ENCODE measurements at places on chromosomes 3 and 15.
A peak's percentile ranks its signal among the peaks of the same experiment; 100 is the strongest.

DNA sequence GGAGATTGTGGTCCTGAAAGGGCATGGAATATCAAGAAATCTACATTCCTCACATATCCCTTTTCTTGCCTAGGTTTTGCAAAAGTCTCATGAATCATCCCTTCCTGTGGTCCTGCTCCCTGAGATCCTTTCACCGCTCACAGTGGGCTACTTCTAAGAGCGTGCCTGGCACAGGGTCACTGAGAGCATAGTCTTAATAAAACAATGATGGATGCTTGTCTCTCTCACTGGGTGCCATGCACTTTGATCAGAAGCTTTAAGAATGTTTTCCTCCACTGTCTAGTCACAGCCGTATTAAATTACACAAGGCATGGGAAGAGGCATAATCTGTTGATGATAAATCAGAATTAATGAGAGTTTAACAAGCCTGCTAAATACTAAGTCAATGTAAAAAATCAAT is 269.7 kb upstream of the ATP10A start:
- H3K4me3 ChIP-seq: no peak overlapping the region
- no peaks in the 10 kb centered on the region for H3K4me1 ChIP-seq
- no peak overlapping the region for H3K27ac ChIP-seq
- H3K36me3 ChIP-seq: no peaks in the 10 kb centered on the region

DNA sequence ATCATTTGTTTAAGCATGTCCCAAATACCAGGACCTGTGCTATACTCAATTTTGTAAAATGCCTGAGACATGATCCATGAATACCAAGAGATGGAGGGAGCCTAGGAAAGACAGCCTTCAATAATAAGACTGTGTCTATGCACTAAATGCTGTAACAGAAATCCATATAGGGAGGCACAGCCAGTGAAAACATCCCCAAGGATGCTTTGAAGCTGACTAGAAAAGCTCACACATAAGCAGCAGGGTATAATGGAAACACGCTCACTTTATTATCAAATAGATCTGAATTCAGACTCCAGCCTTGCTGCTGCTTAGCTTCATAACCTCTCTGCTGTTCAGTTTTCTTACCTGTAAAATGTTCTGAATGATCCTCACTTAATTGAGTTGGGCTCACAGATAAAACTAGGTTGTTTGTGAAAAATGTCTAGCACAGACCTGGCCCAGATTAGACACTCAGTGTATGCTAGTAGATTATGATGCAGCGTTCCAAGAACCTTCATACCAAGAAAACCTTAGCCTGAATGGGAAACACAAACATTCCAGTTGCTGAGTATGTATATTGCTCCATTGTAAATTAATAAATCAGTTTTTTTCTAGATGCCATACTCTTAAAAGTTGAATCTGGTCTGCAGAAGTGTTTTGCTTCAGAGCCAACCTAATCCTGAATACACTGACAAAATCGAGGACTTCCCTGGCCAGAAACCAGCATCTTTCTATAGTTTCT is 3.8 kb upstream of the LARP6 start:
- no peak overlapping the region for H3K4me3 ChIP-seq
- DNase-seq: peak; percentile 36
- H3K4me1 ChIP-seq: peaks cover 7% of the 10 kb centered on the region
- no peaks in the 10 kb centered on the region for H3K36me3 ChIP-seq

GRCh38 chr15:78709263-78709882 is 68.4 kb upstream of the CHRNB4 start:
- H3K27me3 ChIP-seq: no peaks in the 10 kb centered on the region
- H3K27ac ChIP-seq: no peak overlapping the region
- no peaks in the 10 kb centered on the region for H3K36me3 ChIP-seq
- H3K4me1 ChIP-seq: no peaks in the 10 kb centered on the region
- DNase-seq: peak; percentile 49

DNA sequence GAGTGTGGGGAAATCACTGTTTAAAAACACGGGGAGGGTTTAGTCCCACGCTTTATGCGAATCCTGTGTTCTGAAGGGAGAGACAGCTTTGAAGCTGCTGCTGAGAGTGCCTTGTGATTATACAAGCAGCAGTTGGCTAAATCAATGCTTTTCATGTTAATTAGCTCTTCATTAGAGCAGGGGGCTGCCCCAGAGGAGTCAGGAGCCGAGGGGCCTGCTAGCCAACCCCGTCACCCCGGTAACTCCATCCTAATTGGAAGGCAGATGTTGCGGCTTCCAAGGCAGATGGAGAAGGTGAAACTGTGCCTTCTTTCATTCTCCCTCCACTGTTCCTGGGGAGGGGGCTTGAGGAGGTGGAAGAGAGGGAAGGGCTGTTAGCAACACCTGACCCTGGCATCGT is 92.4 kb upstream of the ANKRD34C start:
- no peaks in the 10 kb centered on the region for H3K36me3 ChIP-seq
- H3K27me3 ChIP-seq: no peaks in the 10 kb centered on the region
- peaks cover 17% of the 10 kb centered on the region for H3K4me1 ChIP-seq
- H3K4me3 ChIP-seq: no peak overlapping the region
- DNase-seq: no peak

DNA sequence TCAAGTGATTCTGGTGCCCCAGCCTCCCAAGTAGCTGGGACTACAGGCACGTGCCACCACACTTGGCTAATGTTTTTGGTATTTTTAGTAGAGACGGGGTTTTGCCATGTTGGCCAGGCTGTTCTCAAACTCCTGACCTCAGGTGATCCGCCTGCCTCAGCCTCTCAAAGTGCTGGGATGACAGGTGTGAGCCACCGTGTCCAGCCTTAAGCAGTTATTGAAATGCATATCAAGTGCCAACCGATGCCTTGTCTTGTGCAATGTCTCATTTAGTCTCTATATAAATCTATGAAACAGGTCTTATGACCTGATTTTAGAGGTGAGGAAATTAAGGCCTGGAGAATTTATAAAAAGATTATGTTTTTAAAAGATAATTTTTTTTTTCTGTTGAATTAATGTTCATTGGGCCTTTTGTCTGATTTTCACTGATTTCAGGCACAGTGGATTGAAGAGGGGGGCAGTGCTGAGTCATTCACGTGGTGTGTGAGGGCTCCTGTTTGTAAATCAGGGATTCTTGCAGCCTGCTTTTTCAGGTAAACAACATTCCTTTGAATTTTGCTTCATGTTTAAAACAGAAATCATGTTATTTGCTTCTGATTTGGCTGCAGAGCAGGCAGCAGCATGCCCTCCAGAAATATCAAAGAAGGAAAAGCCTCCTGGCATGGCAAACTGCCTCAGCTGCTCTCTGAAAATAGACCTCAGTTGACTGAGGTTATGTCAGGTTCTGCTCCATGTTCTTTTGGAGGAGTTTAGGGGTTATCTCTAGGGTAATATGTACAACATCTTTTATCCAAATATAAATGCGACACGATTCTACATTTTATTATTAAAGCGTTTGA is 407.0 kb upstream of the RGMA start:
- H3K27ac ChIP-seq: no peak overlapping the region
- DNase-seq: no peak
- H3K4me1 ChIP-seq: no peaks in the 10 kb centered on the region
- H3K4me3 ChIP-seq: no peak overlapping the region
- H3K27me3 ChIP-seq: no peaks in the 10 kb centered on the region

DNA sequence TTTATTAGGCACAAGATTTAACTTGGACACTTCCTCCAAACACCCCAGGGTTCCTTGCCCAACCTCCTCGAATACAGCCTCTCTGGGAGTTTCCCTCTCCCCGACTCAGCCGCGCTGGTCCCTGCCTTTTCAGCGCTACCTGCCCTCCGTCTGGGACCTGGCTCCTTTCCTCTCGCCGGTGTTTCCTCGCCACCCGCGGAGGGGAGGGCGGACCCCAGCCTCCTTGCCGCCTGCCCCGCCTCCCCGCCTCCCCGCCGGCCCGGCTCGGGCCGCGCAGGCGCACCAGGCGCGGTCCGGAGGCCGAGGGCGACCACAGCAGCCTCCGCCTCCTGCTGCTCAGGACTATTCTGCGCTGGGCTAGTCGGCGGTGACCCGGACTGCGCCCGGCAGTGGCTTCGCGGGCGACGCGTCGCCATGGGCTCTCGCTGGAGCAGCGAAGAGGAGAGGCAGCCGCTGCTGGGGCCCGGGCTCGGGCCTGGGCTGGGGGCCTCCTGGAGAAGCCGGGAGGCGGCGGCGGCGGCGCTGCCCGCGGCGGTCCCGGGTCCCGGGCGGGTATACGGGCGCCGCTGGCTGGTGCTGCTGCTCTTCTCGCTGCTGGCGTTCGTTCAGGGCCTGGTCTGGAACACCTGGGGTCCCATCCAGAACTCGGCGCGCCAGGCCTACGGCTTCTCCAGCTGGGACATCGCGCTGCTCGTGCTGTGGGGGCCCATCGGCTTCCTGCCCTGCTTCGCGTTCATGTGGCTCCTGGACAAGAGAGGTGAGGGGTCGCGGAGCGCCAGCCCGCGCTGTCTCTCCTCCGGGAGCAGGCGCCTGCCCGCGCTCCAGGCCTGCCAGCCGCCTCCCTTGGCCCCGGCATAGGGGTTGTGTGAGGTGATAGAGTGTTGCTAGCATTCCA is at the start of gene SLC49A4:
TSS of gene SLC49A4 (plus strand) at position 291 of the 895 bp plus-strand sequence. CDS start at position 415, 124 bp downstream.
- DNase-seq: peak; percentile 88
- peak within 1 kb of the TSS; percentile 87 for H3K27ac ChIP-seq
- no peaks in the 10 kb centered on the region for H3K36me3 ChIP-seq
- H3K4me1 ChIP-seq: no peaks in the 10 kb centered on the region
- peak within 1 kb of the TSS; percentile 48 for H3K4me3 ChIP-seq
- H3K27me3 ChIP-seq: peaks cover 11% of the 10 kb centered on the region

DNA sequence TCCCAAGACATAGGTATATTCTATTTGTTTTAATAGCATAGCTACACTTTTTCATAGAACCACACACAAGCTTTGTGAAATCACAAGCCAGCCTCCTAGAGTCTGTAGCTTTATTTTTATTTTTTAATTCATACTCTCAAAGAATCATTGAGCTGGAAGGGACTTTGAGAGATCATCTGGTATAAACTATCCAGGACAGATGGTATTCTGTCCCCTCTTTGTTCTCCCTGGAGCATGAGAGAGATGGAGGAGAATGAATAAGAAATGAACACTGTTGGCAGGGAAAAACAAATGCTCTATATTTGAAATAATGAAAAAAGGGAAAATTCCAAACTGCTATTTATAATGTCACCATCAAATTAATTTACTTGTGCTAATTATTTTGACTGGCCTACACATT is 338.7 kb upstream of the IL12A start:
- no peak overlapping the region for H3K4me3 ChIP-seq
- peaks cover 28% of the 10 kb centered on the region for H3K4me1 ChIP-seq
- DNase-seq: no peak
- H3K27me3 ChIP-seq: no peaks in the 10 kb centered on the region

DNA sequence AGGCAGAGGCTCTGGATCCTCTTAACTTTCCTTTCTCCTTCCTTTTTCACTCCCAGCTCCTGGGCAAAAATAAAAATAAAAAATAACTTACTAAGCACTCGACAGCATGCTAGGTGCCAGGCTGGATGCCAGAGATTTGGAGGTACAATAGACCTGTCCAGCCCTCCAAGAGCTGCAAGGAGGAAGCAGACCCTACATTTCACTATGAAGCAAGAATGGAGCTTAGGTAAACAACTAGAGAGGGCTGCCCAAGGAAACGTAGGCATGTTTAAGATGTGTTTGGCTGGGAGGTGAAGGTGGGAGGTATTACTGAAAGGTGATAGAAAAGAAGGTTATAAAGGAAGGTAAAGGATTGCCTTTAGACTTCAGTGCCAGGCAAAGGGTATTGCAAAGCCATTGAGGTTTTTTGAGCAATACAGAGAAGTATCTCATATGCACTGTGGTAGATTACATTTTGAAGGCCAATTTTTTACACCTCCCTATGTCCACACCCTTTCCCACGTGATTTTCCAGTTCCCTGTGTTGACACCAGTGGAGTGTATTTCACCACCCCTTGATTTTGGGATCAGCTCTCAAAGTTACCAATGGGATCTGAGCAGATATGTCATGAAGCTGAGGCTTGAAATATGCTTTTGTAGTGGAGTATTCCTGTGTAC is 69.1 kb downstream of the DCLK3 start:
- no peaks in the 10 kb centered on the region for H3K36me3 ChIP-seq
- no peaks in the 10 kb centered on the region for H3K27me3 ChIP-seq

- no peak overlapping the region for H3K27ac ChIP-seq
- no peaks in the 10 kb centered on the region for H3K27me3 ChIP-seq
- no peak for DNase-seq
- H3K4me3 ChIP-seq: no peak overlapping the region
- no peaks in the 10 kb centered on the region for H3K4me1 ChIP-seq
Observed at GRCh38 chr3:9146367-9147071, 102.9 kb downstream of the SRGAP3 start.

DNA sequence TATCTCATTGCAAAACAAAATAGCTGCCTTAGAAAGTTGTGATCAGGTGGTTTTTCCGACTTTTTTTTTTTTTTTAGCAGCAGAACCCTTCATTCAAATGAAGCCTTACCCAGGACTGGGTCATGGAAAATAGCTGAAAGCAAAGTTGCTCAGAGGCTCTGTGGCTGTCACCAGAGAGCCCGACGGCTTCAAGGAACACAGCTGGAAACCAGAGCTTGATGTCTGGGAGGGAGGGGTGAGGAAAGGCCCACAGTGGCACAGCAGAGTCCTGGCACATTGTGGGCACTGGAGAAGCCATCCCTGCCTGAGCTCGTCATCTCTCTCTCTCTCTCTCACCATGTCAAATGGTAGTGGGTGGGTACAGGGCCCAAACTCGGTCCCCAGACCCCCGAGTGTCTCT is 77.5 kb downstream of the RPN1 start:
- peaks cover 8% of the 10 kb centered on the region for H3K4me1 ChIP-seq
- no peaks in the 10 kb centered on the region for H3K36me3 ChIP-seq
- H3K27ac ChIP-seq: no peak overlapping the region

GRCh38 chr3:33490641-33491241 is 50.5 kb upstream of the UBP1 start:
- no peaks in the 10 kb centered on the region for H3K36me3 ChIP-seq
- no peak overlapping the region for H3K27ac ChIP-seq
- H3K27me3 ChIP-seq: no peaks in the 10 kb centered on the region
- no peak overlapping the region for H3K4me3 ChIP-seq
- peak; percentile 58 for DNase-seq
- peaks cover 7% of the 10 kb centered on the region for H3K4me1 ChIP-seq

DNA sequence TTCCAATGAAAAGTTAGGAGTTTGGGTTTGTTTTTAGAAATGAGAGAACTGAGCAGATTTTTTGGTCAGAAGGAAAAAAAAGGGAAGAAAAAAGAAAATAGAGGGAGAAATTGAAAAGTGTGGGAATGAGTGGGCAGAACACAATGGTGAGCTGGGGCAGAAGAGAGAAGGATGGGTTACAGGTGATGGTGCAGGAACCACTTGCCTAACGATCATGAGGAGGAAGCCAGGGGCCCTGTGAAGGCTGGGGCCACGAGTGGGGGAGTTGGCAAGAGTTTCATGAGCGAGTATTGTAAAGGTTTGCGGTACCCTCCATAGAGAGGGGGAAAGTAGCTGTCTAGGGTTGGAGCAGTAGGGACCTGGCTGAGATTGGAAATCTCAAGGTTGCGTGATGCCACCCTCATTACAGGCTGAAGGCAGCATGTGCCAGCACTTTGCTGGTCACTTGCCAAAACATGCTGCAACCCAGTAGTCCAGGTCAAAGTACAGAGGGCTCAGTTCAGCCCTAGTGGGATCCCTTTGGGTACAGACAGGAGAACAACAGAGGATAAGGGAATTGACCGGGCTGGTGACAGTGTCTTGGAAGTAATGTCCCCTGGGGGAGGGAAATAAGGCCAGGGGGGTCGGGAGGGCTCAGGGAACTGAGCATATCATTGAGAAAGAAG is 6.6 kb downstream of the IVD start:
- DNase-seq: no peak
- no peak overlapping the region for H3K4me3 ChIP-seq
- no peak overlapping the region for H3K27ac ChIP-seq
- no peaks in the 10 kb centered on the region for H3K27me3 ChIP-seq
- peaks cover 13% of the 10 kb centered on the region for H3K4me1 ChIP-seq

GRCh38 chr15:50262533-50262932 is 3.0 kb downstream of the HDC start:
- no peak for DNase-seq
- no peak overlapping the region for H3K4me3 ChIP-seq
- H3K36me3 ChIP-seq: no peaks in the 10 kb centered on the region
- H3K4me1 ChIP-seq: no peaks in the 10 kb centered on the region
